ENCODE measurements at places on chromosomes 5 and 9.

- DNase-seq = no peak
Observed at GRCh38 chr9:115672477-115673316, 480.9 kb upstream of the PAPPA start.

GRCh38 chr5:141807329-141807728 lies 70.9 kb downstream of the PCDH1 start:
- DNase-seq = no peak

GRCh38 chr5:18888821-18889220 lies 1099.2 kb downstream of the CDH18 start:
- DNase-seq = no peak

DNA sequence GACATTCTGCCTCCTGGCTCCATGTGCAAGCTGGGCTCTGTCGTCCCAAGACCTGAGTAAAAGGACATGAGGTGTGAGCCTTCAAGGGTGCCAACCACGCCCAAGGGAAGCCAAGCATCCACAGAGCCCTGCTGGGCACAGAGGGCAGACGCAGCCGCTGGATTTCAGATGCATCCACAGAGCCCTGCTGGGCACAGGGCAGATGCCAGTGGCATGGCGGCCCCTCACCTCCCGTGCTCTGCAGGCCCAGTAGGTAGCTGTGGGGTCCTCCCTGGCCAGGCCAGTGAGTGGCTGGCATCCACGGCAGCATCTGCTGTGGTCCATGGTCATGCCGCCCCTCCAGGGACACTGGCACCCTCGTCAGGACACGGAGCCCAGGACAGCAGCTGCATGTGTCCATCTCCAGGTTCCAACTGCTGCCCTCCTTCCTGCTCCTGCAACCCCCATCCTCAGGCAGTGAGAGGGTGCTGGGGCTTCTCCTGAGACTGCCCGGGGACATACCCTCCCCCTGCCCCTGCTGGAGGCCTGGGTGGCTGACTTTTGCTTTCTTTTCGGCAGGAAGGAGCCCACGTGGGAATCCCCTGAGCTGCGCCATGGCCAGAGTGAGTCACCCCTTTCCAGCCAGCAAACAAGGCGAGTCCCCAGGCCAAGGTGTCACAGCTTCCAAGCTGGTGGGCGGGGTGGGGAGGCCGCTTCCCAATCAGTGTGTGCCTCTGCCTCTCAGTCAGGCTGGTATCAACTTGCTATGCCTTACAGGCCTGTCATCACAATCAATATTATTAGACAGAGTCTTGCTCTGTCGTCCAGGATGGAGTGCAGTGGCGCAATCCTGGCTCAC lies 4.0 kb upstream of the TRAF2 start:
- no peak for DNase-seq

DNA sequence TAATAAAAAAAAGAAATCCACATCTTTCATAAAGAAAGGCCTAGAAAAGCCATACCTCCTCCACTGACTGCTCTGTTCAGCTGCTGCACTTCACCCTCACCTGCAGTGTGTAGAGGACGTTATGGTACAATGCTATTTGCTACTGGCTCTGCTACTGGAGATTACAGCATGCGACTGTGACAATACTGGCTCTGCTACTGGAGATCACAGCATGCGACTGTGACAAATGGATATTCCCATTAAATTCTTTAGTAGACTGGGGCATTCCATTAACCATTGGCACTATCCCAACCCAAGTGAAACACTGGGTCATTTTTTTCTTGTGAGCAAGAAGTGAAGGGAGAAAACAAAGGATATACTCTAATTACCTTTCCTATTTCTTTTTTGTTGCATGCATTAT lies 1063.5 kb upstream of the DMAC1 start:
- no peak for DNase-seq

- DNase-seq = no peak
Observed at GRCh38 chr9:92980085-92980745, 32.9 kb downstream of the FGD3 start.

GRCh38 chr9:36738318-36738976 lies 165.8 kb downstream of the MELK start:
- DNase-seq = no peak

DNA sequence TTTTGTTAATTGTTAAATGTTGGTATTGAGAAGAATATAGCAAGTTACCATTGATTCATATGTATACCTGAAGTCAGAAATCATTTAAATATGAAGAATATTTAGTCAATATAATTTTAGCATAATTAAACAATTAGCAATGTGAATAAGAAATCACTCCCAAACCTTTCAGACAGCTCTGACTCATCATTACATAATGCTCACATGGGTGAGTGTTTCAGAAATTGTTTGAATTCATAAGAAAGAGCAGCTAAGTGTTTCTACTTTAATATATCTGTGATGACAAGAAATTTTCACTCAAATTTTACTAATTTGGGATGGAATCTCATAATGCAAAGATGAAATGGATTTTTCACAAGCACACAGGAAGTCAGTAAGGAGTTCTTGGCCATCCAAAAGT lies 42.0 kb upstream of the CDC42SE2 start:
- DNase-seq = no peak
